ENCODE measurements at places on chromosomes 1 and 21.

DNA sequence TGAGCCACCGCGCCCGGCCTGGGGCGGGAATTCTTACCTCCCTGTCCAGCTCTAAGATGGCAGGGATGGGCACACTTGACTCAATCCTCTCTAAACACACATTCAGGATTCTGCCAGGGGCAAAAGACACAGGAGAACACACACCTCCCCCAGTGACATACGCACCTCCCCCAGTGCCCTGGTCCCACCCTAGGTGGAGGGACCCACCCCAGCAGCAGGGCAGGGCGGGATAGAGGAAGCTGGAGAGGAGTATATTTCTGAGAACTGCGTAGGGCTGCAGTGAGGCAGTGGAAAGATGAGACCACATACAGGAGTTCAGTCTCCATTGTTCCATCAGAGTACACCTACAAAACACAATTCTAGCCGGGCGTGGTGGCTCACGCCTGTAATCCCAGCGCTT lies 92.5 kb downstream of the SDCCAG8 start:
- DNase-seq, result no peak

- no peak for DNase-seq
These were observed 15.8 kb upstream of the ETV3L start for GRCh38 chr1:157115429-157115838.

DNA sequence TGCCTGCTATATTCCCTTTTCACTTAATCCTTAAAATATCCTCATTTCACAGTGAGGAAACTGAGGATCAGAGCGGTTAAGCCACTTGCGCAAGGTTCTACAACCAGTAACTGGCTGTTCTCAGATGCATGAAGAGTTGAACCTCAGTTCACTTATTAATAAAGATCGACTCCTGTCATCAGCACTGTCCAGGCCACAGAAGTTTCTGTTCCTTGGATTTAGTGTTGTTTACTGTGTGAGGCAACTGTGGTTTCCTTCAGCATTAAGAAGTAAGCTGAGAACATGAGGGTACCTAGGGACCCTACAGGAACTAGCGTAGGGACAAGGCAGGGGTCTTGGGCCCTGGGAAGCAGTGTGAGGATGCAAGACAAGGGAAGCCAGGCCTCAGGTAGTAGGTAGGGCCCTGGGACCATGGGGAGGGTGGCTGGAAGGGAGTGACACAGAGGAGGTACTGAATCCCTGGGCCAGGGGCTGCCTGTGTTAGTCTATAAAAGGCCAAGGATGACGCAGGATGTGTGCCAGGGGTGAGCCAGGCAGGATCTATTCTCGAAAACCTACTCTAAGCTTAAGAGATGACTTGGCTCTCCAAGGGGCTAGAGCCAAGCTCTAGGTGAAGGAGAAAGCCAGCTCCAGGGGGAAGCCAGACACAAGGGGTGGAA lies 181.2 kb upstream of the CSF3R start:
- DNase-seq, result no peak

DNA sequence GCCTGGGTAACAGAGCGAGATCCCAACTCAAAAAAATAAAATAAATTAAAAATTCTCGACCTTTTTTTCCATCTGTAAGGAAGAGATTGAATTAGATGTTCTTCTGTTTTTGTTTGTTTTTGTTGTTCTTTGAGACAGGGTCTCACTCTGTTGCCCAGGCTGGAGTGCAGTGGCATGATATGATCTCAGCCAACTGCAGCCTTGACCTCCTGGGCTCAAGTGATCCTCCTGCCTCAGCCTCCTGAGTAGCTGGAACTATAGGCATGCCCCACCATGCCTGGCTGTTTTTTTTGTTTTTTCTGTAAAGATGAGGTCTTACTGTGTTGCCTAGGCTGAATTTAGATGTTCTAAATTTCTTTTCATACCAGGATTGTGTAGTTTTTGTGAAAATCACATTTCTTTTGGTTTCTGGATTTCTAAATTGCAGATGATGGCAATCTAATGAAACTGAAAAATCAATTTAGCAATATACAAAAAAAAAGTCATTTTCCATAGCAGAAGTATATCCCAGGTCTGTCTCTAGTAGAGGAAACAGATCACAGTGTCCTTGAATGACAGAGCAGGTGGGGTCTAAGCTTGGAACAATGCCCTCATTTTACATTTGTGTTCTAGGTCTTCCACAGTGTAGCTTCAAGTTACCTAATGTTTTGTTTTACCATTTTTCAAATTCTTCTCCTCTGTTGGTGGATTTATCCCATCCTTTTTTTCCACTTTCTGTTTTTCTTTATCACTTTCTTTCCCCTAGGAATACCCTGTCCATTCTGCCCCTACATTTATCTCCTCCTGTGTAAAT lies 20.3 kb downstream of the ZYG11A start:
- no peak for DNase-seq
